A549 treated with ZK216348 at 1 μM for 4 hours (cell line): ENCODE measurements at places on chromosomes 1 and 21. TPM values are rescaled to one million over a fixed set of nuclear protein-coding genes. Genes with fewer than 3 reads are reported as not detected.

The ZBTB21 gene
- total RNA-seq, result 3.4 to 7.9 TPM (median 7.2 TPM) in 5 replicates

The SIM2 gene
- 6.9 to 9.2 TPM (median 8.1 TPM) in 5 replicates for total RNA-seq

The IPO9 gene
- total RNA-seq, result 33.2 to 46.0 TPM (median 40.5 TPM) in 5 replicates

The GPR25 gene
- total RNA-seq, result not detected in 5 replicates

The S100B gene
- total RNA-seq, result not detected in 5 replicates

The FCN3 gene
- total RNA-seq, result not detected in 5 replicates

The SH2D1B gene
- total RNA-seq, result 0.08 to 0.18 TPM (median 0.09 TPM) in 5 replicates

The DPT gene
- total RNA-seq, result not detected in 5 replicates

The DMBX1 gene
- total RNA-seq, result 0.51 to 1.2 TPM (median 0.99 TPM) in 5 replicates

The KCNJ9 gene
- total RNA-seq, result not detected in 5 replicates

The TAS1R3 gene
- 0.08 to 0.20 TPM (median 0.12 TPM) in 5 replicates for total RNA-seq
